Osteocyte (in vitro differentiated cells): ENCODE measurements at places on chromosomes 7 and 10. TPM values are rescaled to one million over a fixed set of nuclear protein-coding genes. Genes with fewer than 3 reads are reported as not detected.

DNA sequence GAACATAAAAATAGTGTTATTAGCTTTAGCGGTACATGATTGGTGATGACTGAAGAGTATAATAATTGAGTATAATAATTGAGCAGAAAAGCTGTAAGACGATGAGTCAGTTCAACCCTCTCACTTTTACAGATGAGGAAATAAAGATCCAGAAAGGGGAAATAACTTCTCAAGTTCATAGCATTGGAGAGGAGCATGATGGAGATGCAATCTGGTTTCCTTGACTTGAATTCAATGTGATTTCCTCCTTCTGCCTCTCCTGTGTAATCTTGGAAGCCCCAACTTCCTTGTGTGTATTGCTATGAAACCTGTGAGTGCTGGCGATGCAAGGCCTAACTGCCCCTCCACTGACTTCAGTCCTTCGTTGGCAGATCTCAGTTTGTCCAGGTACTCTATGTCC is 265.1 kb downstream of the LRMDA start:
- no peaks in the 10 kb centered on the region for H3K36me3 ChIP-seq
- H3K27ac ChIP-seq: no peak overlapping the region

DNA sequence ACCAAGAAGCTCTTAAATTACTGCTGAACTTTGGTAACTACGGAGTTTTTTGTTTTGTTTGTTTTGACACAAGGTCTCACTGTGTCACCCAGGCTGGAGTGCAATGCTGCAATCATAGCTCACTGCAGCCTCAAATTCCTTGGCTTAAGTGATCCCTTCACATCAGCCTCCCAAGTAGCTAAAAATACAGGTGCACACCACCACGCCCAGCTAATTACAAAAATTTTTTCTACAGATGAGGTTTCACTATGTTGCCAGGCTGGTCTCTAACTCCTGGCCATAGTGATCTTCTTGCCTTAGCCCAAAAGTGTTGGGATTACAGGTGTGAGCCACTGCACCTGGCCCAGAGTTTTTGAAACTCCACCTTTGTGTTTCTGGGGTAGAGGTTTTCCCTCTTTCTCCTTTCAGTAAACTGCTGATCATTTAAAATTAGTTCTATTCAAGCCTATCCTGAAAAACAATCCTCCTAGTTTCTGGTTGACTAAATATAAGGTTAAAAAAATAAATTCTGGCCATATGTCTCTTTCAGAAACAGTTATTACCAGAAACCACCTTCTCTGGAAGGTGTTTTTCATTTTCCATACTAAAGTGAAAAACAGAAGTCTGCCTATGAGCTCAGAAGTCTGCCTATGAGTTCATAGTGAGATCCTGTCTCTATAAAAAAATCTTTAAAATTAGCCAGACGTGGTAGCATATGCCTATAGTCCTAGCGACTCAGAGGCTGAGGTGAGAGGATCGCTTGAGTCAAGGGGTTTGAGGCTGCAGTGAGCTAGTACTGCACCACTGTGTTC is 63.9 kb downstream of the VOPP1 start:
- DNase-seq: no peak
- H3K4me3 ChIP-seq: no peak overlapping the region
- H3K27ac ChIP-seq: no peak overlapping the region

- no peaks in the 10 kb centered on the region for H3K27me3 ChIP-seq
- H3K27ac ChIP-seq: no peak overlapping the region
- no peaks in the 10 kb centered on the region for H3K4me1 ChIP-seq
- DNase-seq: no peak
- H3K4me3 ChIP-seq: no peak overlapping the region
Measured at GRCh38 chr7:99422625-99423024, 13.9 kb downstream of the BUD31 start.

Gene SEMA3E
- 1.6 and 2.5 TPM in 2 replicates for total RNA-seq

Gene RBP3
- total RNA-seq: not detected in 2 replicates

Gene CYP17A1
- total RNA-seq: not detected in 2 replicates
